Cardiac septum (tissue), 1 donor: ENCODE measurements at places on chromosomes 3 and 15.
A peak's percentile ranks its signal among the peaks of the same experiment; 100 is the strongest.

DNA sequence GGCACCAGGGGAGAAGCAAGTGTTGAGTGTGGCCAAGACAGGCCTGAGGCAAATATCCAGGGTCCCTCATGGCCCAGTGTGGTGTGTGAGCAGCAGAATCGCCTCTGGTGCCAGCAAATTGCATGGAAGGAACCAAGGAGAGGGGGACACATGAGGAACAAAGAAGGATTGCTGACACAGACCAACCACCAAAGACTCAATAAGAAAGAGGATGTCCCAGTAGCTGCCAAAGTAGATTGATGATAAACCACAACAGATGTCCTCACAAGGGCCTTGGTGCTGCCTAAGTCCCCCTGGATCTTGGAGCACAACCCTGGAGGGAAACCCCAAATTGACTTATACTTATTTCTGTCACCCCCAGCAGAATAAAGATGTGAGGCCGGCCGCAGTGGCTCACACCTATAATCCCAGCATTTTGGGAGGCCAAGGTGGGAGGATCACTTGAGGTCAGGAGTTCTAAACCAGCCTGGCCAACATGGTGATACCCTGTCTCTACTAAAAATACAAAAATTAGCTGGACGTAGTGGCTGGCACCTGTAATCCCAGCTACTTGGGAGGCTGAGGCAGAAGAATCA lies 10.6 kb downstream of the SRGAP3 start:
- no peak for DNase-seq

DNA sequence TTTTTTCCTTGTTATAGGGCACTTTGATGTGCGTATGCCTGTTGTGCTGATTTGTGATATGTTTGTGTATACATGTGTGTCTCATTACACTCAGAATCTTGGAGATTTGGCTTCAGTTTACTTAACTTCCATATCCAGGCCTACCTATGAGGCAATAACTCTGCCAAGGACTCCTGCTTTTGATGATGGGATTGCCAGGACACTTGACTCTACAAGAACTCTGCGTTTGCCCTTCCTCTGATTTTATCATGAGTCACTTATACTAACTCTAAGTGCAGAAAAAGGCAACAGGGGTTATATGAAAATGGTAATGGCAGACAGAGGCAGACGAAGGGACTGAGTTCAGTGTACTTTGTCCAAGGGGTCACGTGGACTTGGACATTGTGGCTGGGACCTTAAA lies 33.6 kb downstream of the MCTP2 start:
- DNase-seq = no peak

DNA sequence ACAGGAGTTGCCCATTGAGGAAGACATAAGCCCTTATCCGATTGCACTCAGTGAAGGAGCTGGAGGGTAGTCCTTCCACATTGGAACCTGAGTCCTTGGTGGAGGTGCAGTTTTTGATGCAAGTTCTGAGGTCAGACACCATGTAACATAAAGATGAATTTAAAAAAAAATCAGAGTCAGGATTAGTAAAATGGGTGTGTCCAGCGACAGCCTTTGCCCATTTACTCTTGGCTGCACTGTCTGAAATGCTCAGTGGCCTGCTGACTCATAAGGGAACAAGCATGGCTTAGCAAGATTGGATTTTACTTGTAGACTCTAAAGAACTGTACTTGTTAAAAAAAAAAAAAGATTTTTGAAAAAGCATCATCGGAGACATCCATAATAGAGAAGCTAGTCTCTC lies 241.1 kb upstream of the TOPAZ1 start:
- no peak for DNase-seq

- no peak for DNase-seq
These were observed 1.3 kb upstream of the IL12A start for GRCh38 chr3:159987291-159987711.

- no peak for DNase-seq
These were observed 109.1 kb upstream of the LRIG1 start for GRCh38 chr3:66609660-66610561.

DNA sequence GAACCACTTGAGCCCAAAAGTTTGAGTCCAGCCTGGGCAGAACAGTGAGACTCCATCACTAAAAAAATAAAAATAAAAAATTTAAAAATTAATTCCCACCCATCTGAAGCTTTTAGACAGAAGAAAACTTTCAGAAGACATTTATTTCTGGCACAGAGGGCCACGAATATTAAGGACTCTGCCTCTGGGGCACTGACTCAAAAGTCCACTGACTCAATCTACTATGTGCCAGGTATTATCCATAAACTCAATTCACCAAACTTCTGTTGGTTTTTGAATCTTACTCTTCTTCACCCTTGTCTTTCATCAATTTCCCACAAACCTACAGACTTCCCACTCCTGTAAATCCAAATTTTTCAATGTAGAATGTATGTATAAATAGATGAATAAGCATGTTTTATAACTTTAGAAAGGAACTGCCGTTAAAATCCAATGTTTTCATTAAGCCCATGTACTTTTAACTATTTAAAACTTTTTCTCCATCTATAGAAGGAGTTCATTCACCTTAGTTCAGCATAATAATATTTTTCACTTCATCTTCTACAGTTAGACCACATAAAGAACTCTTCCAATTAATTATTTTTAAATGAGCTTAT lies 19.9 kb downstream of the ATP13A3 start:
- DNase-seq = no peak

GRCh38 chr3:6622260-6622659 lies 238.7 kb upstream of the GRM7 start:
- no peak for DNase-seq

DNA sequence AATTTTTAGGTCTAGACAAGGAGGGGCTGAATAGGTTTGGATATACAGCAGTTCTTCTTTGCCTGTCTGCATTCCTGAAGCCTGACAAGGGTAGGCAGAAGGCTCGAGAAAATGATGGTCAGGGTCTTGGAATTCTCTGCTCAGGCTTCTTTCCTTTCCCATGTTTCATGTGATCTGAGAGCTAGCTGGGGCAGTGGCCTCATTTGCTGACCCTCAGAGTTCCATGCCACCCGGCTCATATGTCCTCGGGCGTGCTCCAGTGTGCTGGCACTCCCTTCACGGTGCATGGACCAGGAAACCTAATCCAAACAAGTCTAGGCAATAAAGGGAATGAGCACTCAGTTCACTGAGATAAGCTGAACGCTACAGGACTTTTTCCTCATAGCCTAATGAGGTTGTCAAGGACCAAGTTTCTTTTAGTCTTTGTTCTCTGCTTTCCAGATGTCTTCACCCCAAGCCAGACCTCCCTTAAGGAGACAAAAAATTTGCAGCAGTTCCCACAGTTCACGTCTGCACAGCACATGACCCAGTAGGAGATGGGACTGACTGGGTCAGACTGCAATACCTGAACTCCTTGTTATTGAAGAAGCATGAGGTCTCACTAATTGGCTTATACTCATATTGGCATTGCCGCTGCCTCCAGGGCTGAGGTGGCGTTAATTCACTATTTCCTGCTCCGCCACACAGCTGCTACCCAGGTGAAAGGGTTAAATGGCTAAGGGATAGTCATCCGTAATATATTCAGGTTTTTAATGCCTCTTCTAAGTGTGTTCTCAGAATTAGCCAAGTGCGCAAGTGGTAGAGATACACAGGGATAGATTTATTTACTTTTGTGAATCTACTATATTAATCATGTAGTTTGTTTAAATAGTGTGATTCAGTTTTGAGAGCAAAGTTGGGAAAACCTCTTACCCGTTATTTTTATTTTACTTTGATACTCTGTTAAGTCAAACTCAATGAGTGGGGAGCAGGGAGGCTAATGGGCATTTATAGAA lies 15.3 kb upstream of the RTP4 start:
- DNase-seq = no peak

- no peak for DNase-seq
These were observed 3.1 kb downstream of the FAM107A start for GRCh38 chr3:58574106-58574505.

DNA sequence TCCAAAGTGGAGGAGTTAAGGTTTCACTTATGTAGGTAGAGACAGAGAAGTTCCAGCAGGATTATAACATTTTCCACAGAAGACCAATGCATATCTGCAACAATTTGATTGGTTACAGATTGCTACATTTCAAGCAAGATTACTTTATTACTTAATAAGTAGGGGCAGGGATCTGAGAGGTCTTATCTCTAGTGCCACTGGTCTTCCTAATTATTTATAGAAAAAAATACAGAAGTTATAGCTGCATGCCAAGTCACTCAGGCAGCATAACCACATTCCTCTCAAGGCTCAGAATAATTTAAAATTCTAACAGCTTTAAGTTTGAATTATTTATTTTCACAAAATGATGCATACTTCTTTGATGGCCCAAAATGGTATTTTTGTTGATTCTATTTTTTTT lies 30.5 kb downstream of the RAD54L2 start:
- no peak for DNase-seq

DNA sequence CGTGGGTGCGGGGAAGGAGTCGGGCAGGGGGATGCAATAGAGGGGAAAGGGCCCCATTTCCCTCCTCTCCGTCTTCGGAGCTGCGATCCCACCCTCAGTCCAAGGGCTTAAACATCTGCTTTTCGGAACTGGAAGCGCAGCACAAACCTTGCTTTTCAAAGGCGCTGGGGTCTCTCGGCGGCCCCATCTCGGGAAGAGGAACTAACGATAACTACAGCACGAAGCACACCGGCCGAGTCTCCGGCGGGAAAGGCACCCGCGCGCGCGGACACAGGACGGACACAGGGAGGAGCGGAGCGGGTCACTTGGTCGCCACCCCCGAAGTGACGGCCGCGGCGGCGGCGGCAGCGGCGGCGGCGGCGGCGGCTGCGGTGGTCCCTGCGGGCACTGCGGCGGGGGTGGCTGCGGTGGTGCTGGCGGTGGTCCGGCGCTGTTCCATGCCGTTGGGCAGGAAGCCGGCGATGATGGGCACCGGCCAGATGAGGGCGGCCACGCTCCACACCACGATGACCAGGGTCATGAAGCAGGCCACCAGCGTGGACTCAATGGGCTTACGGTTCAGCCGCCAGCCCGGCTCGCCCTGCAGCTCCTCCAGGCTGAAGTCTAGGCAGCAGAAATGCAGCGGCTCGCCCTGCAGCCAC lies 1.1 kb downstream of the TMEM158 start:
- DNase-seq = peak; percentile 86

DNA sequence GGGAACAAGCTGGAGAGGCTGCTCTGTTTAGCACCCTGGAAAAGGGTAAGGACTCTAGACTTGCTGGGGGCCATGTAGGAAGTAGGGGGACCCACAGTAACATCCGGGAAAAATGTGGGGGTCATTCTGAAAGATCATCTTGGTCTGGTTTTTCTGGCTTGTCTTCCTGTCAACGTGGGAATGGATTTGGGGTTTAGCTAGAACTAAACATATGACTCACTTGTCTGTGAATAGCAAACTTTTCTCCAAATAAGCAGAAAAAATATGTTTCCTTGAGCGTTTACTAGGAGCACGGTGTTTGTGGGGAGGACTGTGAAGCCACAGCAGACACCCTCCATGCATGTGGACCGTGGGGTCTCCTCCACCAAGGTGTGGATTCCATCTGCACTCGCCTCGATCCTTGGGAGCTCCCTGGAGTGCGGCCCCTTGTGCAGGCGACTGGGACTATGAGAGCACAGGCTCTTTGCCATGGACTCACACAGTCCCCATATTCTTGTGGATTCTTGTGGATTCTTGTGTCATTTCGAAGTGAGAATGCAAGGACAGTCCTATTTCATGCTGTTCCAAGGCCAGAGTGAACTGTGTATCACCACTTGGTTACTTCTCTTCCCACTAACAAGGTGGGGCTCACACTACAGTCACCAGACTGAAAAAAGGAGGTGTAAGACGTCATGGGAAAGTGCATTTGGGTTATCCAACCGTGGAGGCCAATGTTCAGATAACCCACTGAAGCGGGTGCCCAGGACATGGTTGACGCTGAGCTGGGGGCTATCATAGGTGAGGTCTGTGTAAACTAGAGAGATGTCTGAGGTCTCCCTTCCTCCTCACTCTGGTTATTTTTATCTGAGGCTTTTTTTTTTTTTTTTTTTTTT lies 25.5 kb downstream of the PGPEP1L start:
- DNase-seq = no peak

GRCh38 chr15:55916666-55917409 lies 76.6 kb downstream of the NEDD4 start:
- no peak for DNase-seq

DNA sequence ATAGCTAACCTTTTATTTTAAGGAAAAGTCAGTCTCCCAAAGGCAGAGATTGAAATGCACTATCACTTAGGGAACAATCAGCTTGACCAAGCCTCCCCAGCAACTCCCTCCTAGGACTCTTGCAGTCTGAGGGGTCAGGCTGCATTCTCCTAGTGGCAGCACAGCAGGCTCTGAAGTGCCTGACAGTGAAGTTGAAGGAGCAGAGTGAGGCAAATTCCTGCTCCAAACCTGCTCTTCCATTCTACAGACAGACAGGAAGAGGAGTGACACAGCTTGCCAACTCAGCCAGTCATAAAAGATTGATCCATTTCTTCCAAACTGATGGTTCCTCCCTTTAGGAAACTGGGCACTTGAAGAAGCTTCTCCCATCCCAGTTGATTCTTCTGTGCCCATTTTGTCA lies 43.9 kb upstream of the SMAD3 start:
- DNase-seq = no peak

DNA sequence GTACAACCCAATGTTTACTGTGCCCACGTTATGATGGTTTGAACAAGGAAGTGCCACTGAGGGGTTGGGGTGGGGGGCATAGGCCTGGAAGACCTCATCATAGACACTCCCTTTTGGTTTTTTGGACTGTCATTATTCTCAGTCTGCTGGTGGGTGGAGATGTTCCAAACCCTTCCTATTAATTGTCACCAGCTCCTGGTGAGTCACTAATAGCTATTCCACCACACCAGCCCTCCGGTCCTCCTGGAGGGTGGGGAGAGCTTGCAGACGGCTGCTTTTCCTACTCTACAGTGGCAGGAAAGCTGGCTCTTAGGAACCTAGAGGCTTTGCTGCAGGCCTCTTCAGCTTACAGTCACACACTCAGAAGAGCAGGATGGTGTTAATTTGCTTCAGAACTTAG lies 9.0 kb upstream of the COPG1 start:
- no peak for DNase-seq

DNA sequence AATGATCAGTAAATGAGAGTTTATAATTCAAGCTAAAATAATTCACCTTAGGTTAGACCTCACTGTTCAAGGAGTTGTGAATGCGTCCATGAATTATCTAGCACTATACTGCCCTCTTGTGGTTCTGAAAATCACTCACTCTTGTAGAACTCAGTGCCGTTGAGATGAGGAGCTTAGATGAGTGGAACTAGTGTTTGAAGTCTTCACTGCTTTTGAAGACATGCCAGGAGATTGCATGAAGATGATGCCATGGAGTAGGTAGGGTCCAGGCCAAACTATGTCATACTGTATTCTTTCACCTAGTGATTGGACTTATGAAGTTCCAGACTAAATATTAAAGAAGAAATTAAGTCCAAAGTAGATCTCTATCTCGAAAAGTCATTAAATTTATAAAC lies 28.8 kb downstream of the LYSMD4 start:
- no peak for DNase-seq

DNA sequence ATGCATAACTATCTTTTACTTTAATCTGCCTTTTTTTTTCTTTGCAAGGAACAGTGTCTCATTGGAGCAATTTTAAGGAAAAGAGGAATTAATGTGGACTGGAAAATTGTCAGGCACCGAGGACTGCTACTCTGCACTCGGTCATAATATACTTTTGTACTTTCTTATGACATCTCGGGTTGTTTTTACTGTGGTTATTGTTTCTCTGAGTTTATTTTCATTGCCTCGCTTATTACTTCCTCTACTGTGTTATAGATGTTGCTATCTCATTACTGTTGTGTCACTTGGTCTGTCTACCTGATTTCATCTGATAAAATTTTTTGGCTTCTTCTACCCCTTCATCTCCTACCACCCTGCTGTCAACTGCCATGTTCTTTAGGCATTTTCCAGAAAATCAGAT lies 213.5 kb upstream of the POU1F1 start:
- DNase-seq = no peak

- DNase-seq = no peak
These were observed 28.3 kb downstream of the PDCD6IP start for GRCh38 chr3:33826688-33827087.
